ENCODE measurements at places on chromosomes 13 and 19.
A peak's percentile ranks its signal among the peaks of the same experiment; 100 is the strongest.

DNA sequence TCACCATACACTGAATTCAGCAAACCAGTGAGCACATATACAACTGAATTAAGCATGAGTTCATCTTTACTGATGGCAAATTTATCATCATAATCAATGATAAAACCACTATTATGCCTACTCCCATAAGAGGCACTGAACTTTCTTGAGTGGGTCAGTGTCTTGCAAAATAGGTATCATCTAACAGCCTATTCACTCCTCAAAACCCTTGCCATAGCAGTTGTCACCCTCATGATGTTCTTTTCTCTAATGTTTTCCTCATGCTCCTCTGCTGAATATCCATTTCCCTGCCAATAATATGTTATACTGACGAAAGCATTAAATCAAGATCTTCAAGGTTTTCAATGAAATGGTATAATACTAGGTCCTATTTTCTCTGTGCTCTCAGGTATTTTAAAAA lies 5.6 kb downstream of the ARGLU1 start:
- DNase-seq: no peak

GRCh38 chr13:25963674-25964073 lies 88.1 kb downstream of the SHISA2 start:
- no peak for DNase-seq

DNA sequence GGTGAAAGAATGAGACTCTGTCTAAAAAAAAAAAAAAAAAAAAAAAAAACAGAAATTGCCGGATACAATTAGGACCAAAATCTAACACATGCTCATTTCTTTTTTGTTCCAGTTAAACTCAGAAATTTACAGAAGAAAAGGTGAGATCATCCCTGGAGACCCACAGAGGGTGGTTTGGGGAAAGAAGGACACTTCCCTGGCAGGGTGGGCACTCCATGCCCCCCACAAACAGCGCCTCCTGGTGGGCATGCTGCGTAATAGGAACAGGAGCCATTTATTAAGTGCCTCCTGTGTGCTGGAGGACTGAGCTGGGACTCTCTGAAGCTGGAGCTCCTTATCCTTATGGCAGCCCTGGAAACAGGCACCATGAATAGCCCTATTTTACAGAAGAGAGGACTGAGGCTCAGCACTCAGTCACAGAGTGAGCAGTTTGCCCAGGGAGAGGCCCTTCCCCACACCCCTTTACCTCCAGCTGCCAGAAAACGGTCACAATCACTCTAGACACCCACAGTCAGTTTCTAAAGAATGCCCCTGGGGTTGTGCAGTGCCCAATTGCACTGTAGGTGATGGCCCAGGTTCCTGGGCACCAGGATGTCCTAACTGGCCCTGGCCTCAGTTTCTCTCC lies 10.1 kb downstream of the C19orf38 start:
- DNase-seq: no peak

DNA sequence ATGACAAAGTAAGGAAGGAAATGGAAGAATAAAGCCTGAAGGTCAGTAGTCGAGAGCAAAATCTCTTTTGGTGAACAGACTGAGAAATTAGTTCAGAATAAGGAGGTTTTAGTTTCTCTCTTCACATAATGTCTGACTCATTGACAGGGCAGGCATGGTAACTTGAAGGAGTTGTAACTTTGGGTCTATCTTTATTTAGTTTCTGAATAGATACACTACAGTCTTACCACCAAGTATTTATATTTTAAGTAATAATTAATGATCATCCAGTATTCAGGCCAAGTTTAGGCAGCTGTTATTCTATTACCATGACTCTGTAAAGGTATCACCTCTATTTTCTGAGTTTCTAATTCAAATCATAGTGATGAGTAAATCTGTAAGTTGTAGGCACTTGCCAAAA lies 219.9 kb downstream of the SPRY2 start:
- DNase-seq: no peak

DNA sequence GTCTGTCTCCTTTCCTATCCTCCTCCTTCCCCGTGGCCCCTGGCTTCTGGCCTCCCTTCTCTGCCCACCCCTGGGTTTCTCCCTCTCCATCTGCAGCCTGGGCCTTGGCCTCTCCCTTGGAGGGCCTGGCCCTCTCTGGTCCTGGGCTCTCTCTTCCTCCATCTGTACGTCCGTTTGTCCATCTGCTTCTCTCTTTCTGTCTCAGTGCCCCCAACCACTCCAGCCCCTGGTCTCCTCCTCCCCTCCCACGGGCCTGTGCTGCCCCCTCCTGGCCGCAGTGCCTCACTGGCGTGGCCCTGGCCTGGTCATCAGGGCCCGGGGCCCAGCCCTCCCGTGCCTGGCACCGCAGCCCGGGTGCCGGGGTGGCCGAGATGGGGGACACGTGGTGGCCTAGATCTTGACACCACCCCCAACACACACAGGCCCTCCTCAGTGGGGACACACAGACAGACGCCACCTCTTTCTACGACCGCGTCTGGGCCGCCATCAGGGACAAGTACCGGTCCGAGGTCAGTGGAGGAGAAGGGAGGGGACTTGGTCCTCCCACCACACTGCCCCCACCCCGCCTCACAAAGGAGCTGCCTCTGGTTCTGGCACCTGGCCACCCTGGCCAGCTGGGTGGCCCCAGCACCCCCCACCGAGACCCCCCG lies 11.3 kb downstream of the PRKCSH start:
- no peak for DNase-seq

- DNase-seq: no peak
Observed at GRCh38 chr19:6613711-6614110, 22.8 kb upstream of the CD70 start.

GRCh38 chr19:1650650-1651567 lies 1.5 kb downstream of the TCF3 start:
- DNase-seq: no peak

GRCh38 chr13:43908156-43909126 lies 28.7 kb downstream of the LACC1 start:
- peak; percentile 0 for DNase-seq

DNA sequence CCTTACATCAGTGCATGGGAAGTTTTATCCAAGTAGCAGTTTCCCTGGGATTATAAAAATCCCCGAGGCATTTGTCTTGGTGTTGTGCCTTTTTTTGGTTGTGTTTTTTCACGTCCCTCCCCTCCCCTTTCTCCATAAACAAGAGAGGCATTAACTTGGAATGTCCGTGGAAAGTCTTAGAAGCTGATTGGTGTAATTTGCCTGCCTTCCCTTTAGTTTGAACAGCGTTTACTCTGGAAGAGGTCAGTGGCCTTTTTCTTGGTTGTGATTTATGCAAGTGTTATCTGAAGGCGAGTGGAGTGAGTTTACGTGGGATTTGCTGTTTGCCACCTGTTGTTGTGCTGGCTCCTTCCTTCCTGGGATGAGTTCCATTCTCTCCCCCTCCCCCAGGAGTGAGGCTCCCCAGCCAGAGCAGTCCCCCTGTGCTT lies 7.2 kb downstream of the ACTN4 start:
- no peak for DNase-seq

DNA sequence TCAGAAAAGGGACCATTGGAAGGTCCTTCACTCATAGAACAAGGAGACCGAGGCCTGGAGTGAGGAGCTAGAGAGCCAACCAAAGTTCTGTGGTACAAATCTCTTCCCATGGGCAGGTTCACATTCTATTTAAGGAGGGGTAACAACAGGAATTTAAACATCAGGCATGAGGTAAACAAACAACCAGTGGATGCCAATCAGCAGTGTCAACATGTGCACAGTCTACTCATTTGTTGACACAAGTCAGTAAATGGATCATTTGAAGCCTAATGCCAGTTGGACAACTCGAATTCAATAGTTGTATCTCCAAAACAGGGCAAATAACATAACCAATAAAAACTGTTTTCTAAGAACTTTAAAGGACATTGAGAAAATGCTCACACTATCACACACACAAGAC lies 6.3 kb upstream of the DOCK9 start:
- no peak for DNase-seq

DNA sequence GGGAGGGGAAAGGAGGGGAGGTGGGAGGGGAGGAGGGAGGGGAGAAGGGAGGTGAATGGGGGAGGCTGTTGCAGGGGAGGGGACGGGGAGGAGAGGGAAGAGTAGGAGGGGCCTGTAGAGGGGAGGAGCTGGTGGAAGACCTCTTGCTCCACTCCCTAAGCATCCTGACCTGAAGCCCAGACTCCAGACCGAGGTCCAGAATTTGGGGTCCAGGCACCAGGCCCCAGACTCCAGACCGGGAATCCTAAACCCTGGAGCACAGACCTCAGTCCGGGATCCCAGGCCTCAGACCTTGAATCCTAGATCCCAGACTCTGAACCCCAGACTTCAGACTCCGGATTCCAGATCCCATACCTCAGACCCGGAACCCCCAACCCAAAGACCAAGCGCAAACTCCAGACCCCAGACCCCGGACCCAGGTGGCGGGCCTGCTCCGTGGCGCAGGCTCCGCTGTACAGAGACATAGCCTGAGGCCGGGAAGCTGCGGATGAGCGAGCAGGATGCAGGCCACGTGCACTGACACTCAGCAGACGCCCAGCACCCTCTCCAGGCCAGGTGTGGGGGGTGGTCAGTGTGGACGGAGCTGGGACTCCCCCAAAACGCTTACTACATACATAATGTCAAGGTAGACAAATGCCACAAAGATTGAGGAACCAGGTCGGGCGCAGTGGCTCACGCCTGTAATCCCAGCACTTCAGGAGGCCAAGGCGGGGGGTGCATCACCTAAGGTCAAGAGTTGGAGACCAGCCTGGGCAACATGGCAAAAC lies 710 bp upstream of the BTBD2 start:
- peak; percentile 33 for DNase-seq

DNA sequence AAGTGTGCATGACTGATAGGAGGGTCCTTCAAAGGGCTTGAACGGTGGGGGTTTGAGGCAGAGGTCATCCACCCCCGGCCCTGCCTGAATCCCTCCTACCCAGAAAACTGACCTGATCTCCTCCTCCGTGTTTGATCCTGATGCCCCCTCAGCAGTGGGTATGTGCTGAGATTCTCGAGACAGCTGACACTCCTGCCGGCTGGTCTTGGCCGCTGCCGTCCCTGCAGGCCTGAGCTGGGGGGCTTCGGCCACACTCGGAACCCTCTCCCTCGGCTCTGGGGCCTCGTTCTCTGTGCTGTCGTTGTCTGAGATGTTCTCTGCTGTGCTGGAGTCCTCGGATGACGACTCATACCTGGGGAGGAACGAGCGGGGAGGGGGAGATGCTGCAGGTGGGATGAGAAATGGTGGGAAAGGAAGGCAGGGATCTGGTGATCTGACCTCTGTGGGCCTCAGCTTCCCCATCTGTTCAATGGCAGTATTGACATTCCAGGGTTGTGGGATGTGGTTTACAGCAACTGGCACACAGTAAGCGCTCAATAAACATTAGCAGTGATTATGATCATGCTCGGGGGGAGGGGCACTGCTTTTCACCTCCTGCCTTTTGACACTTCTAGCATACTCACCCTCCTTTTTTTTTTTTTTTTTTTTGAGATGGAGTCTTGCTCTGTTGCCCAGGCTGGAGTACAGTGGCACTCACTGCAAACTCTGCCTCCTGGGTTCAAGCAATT lies 20.7 kb downstream of the KANK2 start:
- DNase-seq: no peak

- no peak for DNase-seq
Observed at GRCh38 chr13:33537676-33538075, 252.1 kb upstream of the STARD13 start.

DNA sequence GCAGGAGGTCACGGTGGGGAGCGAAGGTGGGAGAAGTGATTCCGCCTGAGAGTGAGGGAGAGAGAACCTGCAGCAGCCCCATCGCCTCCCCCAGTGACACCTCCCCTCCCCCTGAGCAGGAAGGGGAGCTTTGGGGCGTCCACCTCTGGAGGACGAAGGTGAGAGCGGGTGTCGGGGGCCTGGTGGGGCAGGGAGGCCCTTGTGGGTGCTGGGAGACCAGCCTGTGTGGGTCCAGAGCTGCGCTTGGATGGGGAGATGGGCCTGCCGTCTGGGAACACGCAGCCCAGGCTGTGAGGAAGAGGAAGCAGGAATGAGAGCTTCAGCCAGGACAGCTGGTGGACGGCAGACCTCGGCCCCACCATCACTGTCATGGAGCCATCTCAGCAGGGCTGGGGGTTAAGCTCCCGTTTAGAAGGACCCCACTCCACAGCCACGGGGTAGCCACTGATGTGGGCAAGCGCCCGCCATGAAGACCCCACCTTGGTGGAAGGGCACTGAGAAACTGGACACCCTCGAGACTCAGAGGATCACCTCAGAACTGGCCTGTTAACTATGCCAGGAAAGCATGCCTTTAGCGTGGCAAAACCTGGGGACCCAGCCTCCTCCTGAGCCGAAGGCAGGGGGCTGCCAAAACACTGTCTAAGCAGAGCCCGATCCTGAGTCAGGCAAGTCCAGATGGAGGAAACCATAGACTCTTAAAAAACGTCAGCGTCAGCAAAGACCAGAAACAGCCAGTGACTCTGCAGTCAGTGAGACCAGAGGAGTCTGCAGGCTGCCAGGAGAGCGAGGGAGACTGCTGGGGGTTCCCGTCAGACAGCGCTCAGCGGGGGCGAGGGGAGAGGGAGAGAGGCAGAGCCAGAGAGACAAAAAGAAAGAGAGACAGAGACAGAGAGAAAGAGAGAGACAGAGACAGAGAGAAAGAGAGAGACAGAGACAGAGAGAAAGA lies 6.4 kb upstream of the PROZ start:
- no peak for DNase-seq

DNA sequence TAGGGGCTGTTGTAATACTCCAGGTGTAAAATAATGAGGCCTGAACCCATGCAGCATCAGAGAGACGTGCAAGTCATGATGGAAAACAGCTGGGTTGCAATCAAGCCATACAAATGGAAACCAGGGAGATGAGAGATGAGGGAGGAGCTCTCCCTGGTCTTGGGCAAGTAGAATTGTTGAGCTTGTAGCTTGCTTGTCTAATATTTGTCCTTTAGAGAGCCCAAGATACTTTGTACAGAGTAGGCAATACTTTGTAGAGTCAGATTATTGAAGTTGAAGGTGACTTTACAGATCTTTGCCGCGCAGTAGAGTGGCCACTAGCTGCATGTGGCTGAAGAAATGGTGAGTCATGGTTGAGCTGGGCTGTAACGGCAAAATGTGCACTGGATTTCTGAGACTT lies 8.3 kb downstream of the ATP8A2 start:
- DNase-seq: no peak

GRCh38 chr13:68715651-68716050 lies 1392.0 kb upstream of the ATXN8OS start:
- DNase-seq: no peak

GRCh38 chr13:54234607-54235006 lies 1206.0 kb downstream of the OLFM4 start:
- no peak for DNase-seq

GRCh38 chr13:48585456-48585840 lies 52.6 kb upstream of the RCBTB2 start:
- DNase-seq: no peak

DNA sequence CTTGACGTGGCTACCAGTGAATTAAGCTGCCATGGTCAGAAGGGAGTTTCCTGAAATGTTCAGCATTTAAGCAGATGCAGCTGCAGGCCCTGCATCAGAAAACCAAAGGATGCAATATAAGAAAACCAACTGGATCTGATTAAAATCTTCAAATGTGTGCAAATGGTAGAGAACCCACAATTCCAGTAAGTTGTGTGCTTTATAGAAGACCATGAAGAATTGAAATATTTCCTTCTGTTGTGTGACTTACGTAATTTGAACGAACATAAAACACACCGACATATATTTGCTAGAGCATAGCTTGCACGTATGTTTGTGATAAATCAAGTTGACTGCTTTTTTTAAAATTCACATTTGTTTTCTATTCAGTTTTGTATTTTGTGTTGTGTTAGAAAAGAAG lies 191.4 kb downstream of the COL4A1 start:
- no peak for DNase-seq

GRCh38 chr13:26200811-26201210 lies 21.3 kb downstream of the RNF6 start:
- no peak for DNase-seq

GRCh38 chr19:17021328-17021727 lies 5.3 kb downstream of the CPAMD8 start:
- no peak for DNase-seq

- DNase-seq: no peak
Observed at GRCh38 chr13:98273067-98273823, 96.2 kb upstream of the RNF113B start.
